ENCODE measurements at places on chromosomes 12 and 14. TPM values are rescaled to one million over a fixed set of nuclear protein-coding genes. Genes with fewer than 3 reads are reported as not detected.

Gene ADCY4
- not detected for total RNA-seq

Gene ENO2
- total RNA-seq: 13.4 TPM

Gene SERPINA12
- total RNA-seq: not detected

Gene TAS2R50
- total RNA-seq: 0.34 TPM

Gene PLCZ1
- not detected for total RNA-seq

Gene KRT7
- 12.2 TPM for total RNA-seq

Gene RAPGEF3
- total RNA-seq: 0.83 TPM

Gene RAB21
- total RNA-seq: 50.6 TPM

Gene GALNT8
- total RNA-seq: 3.0 TPM

Gene DACT1
- 19.8 TPM for total RNA-seq

Gene ASCL1
- not detected for total RNA-seq

Data from Daoy (cell line).